CD4-positive, alpha-beta T cell treated with Interferon gamma for 1 hour (primary cell): ENCODE measurements at places on chromosomes 16 and 17.
A peak's percentile ranks its signal among the peaks of the same experiment; 100 is the strongest.

DNA sequence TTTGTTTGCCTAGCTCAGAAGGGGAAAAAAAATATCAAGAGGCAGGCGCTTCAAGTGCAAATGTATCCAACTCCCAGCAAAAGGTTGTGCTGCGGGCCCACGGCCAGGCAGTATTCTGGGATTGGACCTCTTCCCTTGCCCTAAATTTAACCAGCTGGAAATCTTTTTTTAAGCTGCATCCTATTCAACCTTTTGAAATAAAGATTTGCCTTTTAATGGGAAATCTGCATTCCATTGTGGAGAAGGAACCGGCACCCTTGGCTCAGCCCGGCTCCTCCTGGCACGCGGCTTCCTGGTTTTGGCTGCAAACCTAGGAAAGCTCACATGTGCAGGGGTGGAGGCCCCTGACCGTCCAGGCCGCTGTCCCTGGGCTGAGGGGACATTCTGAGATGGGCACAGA lies 38.8 kb upstream of the ENPP7 start:
- DNase-seq, result no peak

GRCh38 chr17:72702136-72702735 lies 390.3 kb downstream of the SLC39A11 start:
- no peak for DNase-seq

DNA sequence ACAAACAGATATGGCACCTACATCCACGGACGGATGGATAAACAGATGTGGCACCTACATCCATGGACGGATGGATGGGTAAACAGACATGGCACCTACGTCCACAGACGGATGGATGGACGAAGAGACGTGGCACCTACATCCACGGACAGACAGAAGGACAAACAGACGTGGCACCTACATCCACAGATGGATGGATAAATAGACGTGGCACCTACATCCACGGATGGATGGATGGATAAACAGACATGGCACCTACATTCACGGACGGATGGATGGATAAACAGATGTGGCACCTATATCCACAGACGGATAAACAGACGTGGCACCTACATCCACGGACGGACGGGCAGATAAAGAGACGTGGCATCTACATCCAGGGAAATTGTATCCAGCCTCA lies 45.6 kb downstream of the TIMM22 start:
- DNase-seq, result no peak

DNA sequence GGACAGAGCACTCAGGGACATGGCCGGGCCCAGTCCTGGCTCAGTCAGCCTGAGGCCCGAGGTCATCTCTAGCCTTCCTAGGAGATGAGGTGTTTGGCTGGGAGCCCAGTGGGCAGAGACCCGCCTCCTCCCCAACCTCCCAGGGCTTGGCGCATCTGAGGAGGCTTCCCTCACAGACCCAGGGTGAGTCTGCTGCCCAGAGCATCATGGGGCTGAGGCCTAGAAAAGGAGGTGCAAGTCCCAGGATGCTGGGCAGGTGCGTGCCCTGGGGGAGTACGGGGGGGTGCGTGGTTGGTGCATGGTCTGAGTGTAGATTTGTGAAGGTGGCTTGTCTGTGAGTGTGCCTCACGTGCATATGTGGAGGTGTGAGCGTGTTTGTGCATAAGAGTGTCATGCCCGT lies 4.7 kb downstream of the PDE6G start:
- no peak for DNase-seq

- DNase-seq, result no peak
These were observed 158.6 kb upstream of the ZNF267 start for GRCh38 chr16:31714903-31715504.

- peak; percentile 9 for DNase-seq
These were observed 615 bp downstream of the PHKG2 start for GRCh38 chr16:30748634-30749445.

DNA sequence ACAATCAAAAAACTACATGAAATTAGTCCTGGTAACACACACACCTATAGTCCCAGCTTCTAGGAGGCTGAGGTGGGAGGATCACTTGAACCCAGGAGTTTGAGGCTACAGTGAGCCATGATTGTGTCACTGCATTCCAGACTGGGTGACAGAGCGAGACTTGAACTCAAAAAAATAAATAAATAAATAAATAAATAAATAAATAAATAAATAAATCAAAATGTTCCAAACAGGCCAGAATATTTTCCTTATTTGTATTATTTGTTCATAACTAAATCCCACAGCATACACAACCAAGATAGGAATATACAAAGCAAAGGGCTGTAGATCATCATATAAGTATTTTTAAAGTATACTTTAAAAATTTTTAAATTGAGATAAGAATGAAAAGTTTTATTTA lies 537.2 kb upstream of the CDH8 start:
- DNase-seq, result no peak

DNA sequence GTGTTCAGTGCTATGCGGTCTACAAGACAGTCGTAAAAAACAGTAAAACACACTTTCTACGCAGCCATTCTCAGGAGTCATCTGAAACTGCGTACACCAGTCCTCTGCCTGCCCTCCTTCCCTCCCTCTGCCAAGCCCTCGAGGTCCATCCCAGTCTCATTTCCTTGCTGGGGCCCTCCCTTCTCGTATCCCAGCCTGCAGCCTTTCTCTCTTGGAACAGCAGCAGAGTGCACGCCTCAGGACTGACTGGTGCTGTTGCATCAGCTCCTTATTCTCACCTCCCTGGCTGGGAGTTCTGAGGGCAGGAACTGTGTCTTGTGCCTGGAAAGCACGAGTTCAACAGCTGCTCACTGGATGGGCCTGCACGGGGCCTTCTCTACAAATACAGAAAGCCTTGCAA lies 12.5 kb downstream of the FAHD1 start:
- no peak for DNase-seq

DNA sequence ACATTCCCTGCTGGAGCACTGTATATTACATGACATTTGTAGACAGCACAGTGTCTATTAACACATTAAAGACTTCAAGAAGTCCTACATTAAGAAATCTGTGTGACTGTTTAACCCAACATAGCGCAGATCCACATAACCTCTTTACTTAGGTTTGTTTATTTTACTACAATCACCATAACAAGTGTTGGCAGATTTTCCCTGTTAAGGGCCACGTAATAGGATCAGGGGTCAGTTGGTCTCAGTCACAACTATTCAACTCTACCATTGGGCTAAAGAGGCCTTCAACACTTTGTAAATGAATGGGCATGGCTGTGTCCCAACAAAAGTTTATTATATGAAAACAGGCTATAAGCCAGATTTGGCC lies 51.3 kb upstream of the ADORA2B start:
- no peak for DNase-seq

DNA sequence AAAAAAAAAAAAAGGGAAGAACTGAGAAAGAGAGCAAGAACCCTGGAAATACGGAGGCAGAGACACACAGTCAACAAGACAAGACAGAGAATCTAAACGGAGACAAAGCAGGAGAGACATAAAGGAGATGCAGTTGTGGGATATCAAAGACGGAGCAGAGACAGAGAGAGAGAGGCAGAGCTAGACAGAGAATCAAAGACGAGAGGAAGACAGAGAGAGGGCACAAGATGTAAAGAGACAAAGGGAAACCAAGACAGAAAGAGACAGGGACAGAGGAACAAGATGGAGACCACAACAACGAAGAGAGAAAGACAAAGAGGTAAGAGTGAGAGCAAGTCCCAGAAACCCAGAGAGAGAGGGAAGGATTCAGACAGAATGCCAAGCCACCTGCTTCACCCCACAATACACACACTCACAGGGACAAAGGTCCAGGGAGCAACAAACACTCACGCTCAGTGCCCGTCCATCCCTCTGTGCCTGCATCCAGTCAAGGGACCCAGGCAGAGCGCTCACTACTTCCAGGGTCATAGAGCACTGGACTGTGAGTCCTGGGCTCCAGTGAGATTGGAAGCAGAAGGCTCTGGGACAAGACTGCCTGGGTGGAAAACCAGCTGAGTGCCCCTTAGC lies 88.9 kb downstream of the C16orf78 start:
- DNase-seq, result no peak

DNA sequence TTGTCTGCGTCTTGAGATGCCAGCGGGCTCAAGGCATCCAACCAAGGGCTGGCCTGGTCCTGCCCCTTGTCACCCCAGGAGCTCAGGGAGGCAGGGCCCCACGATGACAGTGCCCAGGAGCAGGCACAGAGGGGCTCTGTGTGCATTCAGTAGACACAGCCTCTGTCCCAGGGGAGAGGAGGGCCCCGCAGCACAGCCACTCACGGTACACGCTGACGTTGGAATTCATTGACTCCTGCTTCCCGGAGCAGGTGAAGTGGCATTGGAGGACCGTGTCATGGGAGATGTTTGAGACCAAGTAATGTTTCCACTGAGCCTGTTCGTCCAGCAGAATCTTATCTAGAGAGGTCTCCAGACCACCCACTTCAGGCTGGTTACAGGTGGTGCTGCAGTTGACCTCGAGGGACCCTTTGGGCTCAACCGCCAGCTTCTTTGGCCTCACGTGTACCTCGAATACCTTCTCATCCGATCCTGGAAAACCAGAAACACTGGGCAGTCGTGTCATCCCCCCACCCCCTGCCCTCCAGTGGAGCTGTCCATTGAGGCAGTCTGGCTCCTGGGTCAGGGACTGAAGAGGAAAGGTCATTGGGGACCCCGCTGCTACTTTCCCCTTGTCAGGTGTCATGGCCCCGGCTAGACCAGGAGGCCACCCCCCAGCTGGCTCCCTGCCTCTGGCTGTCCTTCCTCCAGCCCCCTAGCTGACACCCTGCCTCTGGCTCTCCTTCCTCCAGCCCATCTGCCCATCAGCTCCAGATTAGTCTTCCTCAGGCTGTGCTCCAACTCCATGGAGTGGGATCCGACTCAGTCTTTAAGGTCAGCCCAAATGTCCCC lies 7.0 kb downstream of the PRR29 start:
- no peak for DNase-seq
